Activated CD4-positive, alpha-beta T cell treated with anti-CD3 and anti-CD28 coated beads, Interleukin-2, Interleukin-6, amounts not matched to agents 100 ng/mL and 50 ng/mL, durations not matched to agents 16 hours and 8 hours (primary cell): ENCODE measurements at places on chromosomes 1 and 21.

DNA sequence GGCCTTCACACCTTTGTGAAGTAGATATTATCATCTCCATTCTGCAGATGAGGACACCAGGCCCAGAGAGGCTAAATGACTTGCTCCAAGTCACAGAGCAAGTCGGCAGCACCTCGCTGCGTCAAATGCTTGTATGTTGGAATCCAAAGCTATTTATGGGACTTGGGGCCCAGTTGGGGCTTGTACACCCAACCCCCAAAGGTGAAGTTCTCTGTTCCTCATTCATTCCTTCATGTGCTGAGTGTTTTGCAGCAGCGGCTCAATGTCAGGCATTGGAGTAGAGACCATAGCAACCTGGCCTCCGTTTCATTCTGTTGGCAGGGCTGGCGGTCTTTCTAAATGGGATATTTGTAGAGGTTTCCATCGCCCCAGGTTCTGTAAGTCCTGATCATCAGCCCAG, 113.4 kb upstream of the SLC25A33 start:
- DNase-seq, result peak; percentile 48

DNA sequence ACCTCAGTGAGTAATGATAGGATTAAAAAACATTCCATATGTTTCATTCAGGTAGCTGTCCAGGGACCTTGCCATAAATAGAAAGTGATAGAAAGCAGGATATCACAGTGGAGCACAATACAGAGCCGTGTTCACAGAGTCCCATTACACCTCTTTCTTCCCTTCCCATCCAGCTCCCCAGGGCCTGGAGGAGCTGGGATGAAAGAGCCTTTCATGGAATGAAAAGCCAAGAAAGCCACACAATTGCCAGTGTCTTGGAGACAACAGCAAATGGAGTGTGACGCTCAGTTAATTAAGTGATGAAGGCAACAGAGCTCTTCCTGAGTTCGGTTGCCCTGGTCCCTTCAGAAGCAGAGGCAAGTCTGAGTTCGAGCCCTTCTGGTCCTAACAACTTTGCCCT, 387.3 kb upstream of the PLXNA2 start:
- DNase-seq, result no peak

- no peak for DNase-seq
Measured at GRCh38 chr1:21537511-21537931, 28.3 kb downstream of the ALPL start.

DNA sequence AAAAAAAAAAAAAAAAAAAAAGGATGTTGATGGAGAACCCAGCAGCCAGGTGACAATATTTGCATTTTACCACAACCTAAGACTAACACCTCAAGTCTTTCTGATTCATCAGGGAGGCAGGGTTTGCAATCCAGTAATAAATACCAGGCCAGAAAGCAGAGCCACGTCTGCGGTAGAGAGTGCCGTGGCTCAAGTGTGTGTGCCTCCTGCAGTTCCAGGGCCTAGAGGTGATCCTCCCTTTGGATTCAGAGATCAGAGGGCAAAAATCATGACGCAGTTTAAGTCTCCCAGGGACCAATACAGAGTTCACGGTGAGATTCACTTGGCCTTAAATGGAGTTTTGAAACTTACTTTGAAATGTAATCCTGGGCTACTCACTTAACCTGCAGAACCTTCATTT, 34.9 kb downstream of the TMCO4 start:
- DNase-seq, result peak; percentile 8

DNA sequence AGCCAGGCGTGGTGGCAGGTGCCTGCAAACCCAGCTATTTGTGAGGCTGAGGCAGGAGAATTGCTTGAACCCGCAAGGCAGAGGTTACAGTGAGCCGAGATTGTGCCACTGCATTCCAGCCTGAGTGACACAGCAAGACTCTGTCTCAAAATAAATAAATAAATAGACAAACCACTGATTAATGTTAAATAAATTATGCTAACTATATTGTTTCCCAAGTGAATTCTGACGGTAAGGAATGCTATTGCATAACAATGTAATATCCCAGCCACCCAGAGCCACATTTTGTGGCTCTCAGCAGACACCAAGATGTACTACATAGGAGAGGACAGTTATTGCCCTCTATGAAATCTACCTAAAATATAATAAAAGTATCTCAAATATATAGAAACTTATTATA, 55.4 kb downstream of the LPGAT1 start:
- DNase-seq, result no peak

DNA sequence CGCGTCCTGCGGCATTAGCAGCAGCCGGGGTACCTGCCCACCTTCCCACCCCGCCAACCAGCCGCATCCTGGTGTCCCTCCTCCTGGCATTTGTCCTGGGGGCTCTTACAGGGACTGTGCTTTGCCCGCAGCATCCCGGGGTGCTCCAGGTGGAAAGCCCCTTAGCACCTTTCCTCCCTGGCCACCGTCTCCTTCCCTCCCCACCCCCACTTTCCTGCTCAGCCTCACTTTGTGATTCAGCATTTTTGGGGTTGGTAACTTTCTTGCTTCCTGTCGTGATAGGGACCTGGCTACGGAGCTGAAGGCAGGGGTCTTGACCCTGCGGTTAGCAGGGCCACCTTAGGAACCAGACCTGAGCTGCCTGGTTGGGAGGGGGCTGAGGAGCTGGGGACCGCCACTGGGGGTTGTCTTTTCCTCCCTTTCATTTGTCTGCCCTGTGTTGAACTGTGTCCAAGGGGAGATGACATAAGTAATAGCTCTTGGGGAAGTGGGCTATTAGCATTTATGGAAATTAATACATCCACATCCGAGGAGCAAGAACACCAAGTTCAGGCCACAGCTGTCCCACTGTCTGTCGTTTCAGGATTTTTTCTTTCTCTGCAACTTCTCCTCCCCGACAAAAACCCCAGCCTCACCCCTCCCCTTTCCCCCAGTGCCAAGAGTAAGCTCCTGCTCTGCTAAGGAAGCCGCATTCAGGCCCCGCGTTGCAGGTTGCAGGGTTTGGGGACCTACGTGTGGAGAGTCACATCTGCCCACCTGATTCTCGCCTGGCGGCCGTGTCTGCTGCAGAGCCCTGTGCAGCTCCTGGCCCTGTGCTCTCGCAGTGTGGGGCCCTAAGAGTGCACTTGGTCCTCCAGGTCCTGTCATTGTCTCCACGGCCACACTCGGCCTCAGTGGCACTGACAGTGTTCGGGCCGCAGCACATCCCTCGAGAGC, 1.6 kb upstream of the NPHP4 start:
- peak; percentile 62 for DNase-seq

DNA sequence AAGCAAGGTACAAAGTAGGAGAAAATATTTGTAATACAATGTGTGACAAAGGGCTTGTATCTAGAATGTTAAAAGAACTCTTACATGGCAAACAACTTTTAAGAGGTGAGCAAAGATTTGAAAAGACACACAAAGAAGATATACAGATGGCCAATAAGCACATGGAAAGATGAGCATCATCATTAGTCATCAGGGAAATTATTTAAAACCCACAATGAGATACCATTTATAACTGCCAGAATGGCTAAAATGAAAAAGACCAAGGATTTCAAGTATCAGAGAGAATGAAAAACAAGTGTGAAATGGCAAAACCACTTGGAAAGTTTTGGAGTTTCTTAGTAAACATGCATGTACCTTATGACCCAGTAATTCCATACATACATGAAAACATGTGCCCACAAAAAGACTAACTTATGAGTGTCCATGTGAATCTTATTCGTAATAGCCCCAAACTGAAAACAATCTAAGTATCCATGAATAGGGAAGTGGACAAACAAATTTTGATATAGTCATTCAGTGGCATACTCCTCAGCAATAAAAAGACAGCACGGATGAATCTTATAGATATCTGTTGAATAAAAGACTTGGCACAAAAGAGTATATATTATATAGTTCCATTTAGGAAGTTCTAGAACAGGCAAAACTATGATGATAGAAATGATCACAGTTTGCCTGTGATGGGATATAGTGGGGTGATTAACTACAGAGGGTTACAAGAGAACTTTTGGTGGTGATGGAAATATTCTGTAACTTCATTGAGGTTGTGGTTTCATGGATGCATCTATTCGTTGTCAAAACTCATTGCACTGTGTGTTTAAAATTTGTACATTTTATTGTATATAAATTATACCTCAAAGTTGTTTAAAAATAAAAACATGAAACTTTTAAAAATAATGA, 82.0 kb downstream of the DISP1 start:
- no peak for DNase-seq

- DNase-seq, result no peak
Measured at GRCh38 chr1:42993502-42994136, 35.0 kb upstream of the SLC2A1 start.

GRCh38 chr1:188027613-188028012, 1198.9 kb downstream of the PLA2G4A start:
- DNase-seq, result peak; percentile 1

- DNase-seq, result no peak
Measured at GRCh38 chr1:188904201-188904600, 1573.5 kb downstream of the BRINP3 start.

DNA sequence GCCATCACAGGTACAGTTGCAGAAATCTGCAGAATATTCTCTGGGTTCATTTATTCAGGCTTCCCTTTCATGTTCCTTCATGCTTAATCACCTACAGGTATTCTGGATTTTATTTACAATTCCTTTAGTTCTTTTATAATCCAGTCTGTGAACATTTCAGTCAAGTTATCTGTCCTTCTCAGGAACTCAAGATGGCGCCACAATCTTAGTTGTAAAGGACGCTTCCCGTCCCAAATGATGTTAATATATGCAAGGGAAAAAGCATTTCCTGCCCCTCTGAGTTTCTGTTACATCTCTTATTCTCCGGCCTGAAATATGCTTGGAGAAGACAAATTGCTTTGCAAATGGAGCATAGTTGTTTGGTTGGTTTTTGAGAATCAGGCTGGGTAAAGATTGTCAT, 19.3 kb downstream of the F3 start:
- no peak for DNase-seq

DNA sequence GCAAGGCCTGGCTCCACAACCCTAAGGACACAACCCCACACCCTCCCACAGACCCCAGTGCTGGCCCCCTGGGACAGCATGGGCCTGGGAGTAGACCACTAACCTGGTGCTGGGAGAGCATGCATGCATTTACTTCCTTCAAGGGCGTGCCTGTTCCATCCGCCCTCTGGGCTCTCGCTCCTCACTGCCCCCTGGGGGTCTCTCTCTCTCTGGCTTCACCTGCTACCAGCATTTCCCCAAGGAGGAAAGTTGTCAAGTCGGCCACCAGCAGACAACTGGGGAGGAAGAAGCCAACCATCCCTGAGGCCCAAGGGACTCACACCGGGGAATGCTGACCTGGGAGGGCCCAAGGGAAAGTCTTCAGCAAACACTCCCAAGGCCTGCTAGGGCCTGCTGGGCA, 6.5 kb downstream of the LRP8 start:
- DNase-seq, result no peak

GRCh38 chr1:19892628-19893168, 10.5 kb downstream of the OTUD3 start:
- no peak for DNase-seq

DNA sequence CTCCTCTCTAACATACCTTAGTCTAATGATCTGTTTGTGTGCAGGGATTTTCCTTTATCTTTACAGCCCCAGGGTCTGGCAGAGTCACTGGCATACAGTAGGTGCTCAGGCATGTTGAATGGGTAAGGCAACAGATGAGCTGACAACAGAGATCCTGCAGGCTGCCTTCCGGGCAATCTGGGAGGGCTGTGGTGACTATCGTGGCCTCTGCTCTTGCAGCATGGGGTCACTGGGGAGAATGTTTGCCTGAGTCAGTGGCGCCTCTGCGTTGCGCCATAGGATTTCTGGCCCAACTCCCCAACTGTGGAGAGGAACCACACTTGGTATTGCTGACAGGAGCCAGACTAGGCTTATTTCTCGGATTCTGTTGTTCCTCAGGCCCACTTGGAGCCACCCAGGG, 93.8 kb downstream of the LAMC2 start:
- DNase-seq, result no peak

GRCh38 chr1:183416850-183417771, 1.1 kb downstream of the NMNAT2 start:
- DNase-seq, result peak; percentile 44

- no peak for DNase-seq
Measured at GRCh38 chr1:232922485-232922884, 27.9 kb upstream of the NTPCR start.

DNA sequence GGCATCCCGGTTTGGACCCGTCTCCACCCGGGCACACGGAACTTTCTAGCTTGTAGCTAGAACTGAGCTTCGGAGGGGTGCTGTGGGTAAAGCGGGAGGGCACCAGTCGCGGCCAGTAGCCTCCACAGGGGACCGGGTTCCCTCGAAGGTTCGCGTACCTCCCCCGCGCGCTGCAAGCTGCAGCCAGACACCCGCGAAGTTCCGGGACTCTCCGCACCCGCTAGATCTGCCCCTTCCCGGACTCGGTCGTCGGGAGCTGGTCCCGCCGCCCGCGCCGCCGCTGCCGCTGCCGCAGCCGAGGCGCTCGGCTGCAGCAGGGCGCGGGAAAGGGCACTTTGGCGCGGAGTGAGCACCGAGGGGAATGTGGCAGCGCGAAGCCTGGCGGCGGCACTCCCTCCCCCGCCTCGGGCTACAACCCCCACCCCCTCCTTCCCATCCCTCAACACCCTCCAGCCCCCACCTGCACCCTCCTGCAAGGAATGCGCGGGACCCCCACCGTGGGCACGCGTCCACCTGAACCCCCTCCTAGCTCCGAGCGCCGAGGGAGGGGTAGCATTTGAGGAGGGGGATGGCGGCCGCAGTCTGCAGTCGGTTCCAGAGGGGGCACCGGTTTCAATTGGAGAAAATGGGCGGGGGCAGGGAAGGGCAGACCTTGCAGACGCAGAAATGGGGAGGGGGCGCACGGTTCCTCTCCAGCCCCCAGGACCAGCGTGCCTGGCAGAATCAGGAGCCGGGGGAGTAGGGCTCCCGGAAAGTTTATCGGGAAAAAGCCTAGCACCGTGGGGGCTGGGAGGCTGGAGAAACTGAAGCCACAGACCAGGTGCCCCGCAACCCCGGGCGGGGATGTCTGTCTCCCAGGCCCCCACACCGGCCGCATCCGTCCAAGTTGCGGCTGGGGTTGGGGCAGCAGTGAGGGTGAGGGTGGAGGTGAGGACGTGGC, 968 bp downstream of the CSMD2 start:
- no peak for DNase-seq

- DNase-seq, result no peak
Measured at GRCh38 chr1:56396581-56396980, 182.8 kb downstream of the PLPP3 start.

DNA sequence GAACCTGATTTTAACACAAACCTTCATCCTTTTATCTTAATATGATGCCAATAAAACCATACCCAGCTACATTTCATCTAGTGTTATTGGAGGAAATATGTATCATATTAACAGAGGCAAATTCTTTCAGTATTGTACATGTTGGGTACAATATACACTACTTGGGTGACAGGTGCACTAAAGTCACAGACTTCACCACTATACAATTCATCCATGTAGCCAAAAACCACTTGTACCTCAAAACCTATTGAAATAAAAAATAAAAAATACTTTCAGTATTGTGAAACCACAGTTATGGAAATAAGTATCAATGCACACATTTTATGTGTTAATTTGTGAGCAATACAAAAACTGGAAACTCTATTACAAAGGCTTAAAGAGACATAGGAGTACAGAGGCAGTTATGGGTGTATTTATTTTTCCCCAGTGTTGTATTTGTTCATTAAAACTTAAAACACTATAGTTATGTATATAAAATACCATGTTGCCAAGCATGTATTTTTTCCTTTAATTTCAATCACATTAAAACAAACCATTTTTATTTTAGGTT, 25.1 kb upstream of the GPR88 start:
- DNase-seq, result no peak
